ENCODE measurements at places on chromosomes 11 and 22. TPM values are rescaled to one million over a fixed set of nuclear protein-coding genes. Genes with fewer than 3 reads are reported as not detected.

DBX1 gene
- polyA plus RNA-seq = not detected

DLG2 gene
- 0.43 TPM for polyA plus RNA-seq

TENM4 gene
- 0.19 TPM for polyA plus RNA-seq

CNIH2 gene
- 0.57 TPM for polyA plus RNA-seq

OR10A3 gene
- polyA plus RNA-seq = not detected

OVCH2 gene
- not detected for polyA plus RNA-seq

C11orf65 gene
- 0.22 TPM for polyA plus RNA-seq

PHLDA2 gene
- 1.5 TPM for polyA plus RNA-seq

DNA sequence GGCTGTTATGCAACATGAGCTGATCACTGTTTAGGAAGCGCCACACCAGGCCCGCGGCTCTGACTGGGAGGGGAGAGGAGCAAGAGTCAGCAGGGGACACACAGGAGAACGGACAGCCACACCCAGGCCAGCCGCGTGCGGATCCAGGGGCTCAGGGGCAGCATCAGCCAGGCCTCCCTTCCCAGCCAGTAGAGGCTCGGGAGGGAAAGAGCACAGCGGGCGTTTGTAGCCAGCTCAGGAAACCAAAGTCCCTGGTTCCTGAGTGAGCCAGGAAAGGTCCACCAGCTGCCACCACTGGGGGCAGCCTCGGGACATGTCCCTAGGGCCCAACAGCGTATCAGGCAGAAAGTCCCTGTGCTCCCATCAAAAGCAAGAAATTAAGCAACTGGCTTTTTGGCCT, 71.8 kb upstream of the PITPNB start:
- DNase-seq = no peak

GRCh38 chr22:25709758-25710157, 32.2 kb upstream of the MYO18B start:
- DNase-seq = no peak

- DNase-seq = peak; percentile 86
Observed at GRCh38 chr22:20299746-20300136, 20.1 kb downstream of the DGCR6L start.

DNA sequence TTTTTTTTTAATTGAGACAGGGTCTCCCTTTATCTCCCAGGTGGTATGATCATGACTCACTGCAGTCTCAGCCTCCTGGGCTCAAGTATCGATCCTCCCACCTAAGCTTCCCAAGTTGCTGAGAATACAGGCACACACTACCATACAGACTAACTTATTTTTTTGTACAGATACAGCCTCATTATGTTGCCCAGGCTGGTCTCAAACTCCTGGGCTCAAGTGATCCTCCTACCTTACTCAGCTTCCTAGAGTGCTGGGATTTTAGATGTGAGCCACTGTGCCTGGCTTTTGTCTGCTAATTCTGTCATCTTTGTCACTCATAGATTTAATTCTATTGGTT, 43.5 kb downstream of the CBL start:
- DNase-seq = no peak

DNA sequence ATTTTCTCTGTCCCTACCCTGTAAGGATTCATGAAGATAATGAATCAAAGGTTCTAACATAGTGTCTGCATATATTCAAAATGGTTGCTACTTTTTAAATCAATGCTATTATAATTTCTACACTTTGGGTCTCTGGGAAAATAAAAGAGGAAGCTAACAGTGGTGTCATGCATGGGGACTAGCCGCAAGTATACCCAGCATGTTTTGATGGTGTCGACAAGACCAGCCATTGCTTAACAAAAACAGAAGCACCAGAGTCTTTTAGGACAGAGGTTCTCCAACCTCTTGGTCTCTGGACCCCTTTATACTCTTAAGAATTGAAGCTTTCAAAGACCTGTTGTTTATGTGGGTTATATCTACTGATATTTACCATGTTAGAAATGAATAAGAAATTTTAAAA, 37.8 kb downstream of the RNF141 start:
- no peak for DNase-seq

GRCh38 chr22:23225337-23225723, 45.0 kb downstream of the BCR start:
- peak; percentile 61 for DNase-seq

DNA sequence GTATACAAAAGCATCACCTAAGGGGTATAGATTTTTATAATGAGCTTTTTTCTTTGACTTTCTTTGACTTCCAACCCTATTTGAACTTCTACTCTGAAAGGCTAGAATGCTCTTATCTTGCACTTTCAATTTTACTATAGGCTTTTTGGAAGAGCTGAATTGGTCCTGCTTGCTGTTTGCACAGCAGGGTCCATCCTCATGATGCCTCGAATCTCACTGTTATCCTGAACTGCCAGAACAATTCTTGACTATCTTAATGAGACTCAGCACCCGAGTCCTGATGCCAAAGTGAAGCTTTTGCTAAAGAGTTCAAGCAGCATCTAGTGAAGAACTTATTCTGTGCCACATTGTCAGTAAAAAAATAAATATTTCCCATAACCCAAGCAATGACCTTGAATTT, 488.3 kb upstream of the ANO5 start:
- DNase-seq = no peak

DNA sequence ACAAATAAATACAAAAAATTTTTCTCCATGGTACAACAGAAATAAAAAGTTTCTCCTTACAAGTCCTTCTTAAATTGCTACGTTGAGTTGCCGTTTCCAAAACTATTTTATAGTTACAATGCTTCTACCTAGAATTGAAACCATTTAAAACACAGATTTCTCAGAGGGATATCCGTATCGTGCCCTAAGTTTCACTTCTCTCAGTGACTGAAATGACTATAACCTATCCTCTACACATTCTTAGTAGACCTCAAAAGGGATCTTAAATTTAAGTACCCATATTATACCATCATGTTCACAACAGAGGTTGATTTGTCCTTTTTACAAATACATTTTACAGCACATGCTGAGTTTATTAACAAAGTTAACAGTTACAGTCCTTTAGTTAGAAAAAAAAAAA, 44.1 kb downstream of the USP28 start:
- DNase-seq = no peak

GRCh38 chr11:94507485-94507884, 4.8 kb upstream of the C11orf97 start:
- DNase-seq = no peak

GRCh38 chr11:107929611-107930200, 1.5 kb downstream of the RAB39A start:
- no peak for DNase-seq

- DNase-seq = no peak
Observed at GRCh38 chr11:19853920-19854319, 141.3 kb downstream of the NAV2 start.

GRCh38 chr11:70174547-70175235, 28.4 kb upstream of the FADD start:
- no peak for DNase-seq

DNA sequence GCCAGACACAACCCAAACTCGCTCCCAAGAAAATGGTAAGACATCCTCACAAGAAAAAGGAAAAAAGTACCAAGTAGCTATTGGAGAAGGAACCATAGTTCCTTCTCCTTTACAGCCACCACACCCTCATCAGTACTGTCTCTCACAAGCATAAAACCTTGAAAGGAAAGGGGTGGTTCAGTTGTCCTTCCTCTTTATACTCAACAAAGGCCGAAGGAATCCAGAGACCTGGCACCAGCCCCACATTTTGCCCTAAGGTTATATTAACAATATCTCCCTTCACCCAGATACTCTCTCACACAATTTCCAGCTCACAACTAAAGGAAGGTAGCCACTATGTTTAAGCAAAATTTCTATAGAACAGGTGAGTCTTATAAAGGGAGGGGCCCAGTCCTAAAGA, 8.5 kb downstream of the FHIP1B start:
- no peak for DNase-seq

DNA sequence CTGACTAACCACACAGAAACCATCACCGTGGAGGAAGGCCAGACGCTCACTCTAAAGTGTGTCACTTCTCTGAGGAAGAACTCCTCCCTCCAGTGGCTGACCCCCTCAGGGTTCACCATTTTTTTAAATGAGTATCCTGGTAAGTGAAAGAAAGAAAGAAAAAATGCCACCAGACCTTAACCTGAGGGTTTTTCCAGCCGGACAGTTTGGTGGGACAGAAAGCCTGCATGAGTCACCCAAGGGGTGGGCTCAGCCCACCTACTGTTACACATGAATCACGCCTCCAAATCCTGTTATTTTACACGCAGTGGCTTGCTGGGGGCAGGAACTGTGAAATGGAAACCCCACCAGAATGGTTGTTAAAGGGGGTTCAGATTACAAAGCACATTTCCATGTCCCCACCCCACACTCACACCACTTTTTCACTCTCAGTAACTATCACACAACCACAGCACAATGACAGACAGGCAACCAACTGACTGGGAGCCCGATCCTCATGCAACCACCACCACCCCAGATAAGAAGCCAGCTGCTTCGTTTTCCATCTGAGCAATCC, 11.9 kb downstream of the CRTAM start:
- DNase-seq = no peak
